ENCODE measurements at places on chromosomes 1 and 21. TPM values are rescaled to one million over a fixed set of nuclear protein-coding genes. Genes with fewer than 3 reads are reported as not detected.
A peak's percentile ranks its signal among the peaks of the same experiment; 100 is the strongest.

Gene KIF17
- total RNA-seq = 4.6 TPM

GRCh38 chr1:53176452-53177208 is 20.0 kb upstream of the CPT2 start:
- peak; percentile 44 for DNase-seq

GRCh38 chr1:185917646-185918045 is 183.5 kb downstream of the HMCN1 start:
- no peak for DNase-seq

DNA sequence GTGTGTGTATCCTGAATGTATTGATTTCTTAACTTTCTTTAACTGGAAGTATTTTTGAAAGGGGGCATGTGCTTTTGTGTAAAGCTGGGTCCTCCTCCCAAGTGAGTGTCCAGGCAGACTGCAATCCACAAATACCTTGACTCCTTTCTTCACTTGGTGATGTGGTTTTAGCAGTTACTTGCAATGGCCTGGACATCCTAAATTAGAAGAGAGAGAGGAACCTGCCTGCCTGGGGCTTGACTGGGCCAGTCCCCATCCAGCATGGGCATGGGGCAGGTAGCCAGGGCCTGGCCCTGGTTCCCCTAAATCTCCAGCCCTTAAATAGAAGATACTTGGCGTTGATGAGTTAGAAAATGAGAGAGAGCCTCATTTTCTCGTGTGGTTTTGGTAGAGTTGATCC is 159.7 kb downstream of the PGBD5 start:
- no peak for DNase-seq

DNA sequence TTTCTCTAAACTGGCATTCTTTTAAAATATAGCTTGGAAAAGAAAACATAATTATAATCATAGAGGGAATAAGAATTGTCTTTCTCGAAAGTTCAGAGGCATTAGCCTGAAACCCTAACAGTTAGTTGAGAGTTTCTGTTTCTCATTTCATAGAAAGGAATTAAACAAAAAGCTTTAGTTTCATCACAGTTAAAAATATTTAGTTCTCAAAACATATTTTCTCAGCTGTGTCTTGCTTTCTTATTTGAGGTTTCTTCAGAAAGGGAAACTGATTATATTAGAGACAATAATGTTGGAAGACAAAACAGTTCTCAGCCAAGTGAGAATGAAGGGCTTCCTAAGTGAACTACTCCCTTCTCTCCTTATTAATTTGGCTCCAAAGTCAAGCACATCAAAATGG is 75.4 kb upstream of the C1orf105 start:
- no peak for DNase-seq

Gene AGMAT
- not detected for total RNA-seq

Gene ATP1A4
- total RNA-seq = 0.11 TPM

GRCh38 chr1:60483509-60483908 is 409.9 kb upstream of the C1orf87 start:
- DNase-seq = no peak

DNA sequence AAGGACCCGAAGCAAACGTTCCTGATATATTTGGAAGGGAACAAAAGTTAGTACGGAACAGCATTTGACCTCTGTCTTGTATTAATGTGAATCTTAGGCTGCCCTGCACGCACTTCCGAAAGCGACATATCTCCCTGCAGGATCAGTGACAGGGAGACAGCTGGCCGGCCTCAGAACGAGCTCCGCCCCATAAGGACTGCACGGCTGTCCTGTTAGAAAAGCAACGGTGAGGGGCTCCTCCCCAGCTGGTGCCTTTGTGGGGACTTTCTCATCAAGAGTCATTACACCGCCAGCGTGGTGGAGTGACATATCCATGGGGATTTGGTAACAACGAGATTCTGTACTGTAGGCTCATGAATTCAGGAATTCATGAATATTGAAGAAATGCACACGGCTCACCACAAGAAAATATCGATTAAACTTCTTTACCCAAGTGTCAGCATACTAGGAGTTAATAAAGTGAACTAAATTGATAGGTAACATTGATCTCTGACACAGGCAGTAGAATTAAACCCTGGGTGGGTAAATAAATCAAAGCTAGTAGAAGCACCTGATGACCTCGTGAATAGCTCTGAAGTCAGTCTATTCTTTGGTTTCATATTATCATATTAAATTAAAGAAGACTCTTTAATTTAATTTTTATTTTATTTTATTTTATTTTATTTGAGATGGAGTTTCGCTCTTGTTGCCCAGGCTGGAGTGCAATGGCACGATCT is 8.1 kb upstream of the GREM2 start:
- no peak for DNase-seq

Gene ADORA3
- total RNA-seq = 3.1 TPM

- DNase-seq = no peak
Observed at GRCh38 chr21:44057960-44058651, 46.0 kb downstream of the TRAPPC10 start.

- DNase-seq = no peak
Observed at GRCh38 chr21:42349420-42350317, 1.1 kb downstream of the TFF2 start.

- no peak for DNase-seq
Observed at GRCh38 chr1:17161137-17161740, 42.0 kb upstream of the PADI2 start.

DNA sequence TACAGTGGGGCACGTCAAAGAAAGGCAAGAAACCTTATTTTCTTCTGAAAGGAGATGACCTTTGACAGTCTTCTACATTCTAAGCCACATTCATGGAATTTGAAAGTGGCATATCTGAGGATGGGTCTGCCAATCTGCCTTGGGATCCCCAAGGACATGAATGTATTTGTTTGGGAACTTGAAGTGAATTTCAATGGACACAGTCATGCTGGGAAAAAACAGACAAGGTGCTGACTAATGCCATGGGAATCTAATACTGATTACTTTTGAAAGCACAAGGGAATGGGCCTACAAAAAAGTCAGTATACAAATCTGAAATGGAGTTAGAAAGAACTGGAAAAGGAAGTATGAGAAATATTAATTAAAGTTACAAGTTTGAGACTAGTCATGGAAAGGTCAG is 128.8 kb downstream of the KCNJ6 start:
- DNase-seq = no peak

DNA sequence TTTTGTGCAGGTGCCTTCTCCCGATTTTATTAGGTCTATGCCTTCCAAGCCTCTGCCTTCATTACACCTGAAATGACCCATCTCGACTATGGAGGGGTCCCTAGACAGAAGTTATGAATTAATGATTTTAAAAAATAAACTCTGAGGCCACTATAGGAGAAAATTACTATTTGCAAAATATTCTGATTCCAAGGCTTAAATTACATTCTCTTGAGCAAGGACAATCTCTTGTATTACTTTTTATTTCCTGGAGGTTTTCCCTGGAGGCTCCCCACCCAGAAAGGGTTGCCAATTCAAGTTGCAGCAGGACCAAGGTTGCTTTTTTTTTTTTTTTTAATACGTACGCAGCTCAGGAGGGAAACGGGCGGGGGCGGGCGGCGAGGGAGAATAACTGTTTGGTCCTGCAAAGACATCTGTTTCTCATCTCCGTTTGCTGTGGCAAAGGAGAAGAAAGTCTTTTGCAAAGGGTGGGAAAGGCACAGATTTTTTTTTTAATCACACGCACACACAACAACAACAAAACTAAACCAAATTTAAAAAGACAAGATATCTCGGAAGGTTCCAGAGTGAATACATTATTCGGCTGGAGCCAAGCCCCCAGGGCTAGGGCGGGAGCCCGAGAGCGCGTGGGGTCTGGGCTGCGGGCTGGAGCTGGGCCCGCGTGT is 618 bp upstream of the SERTAD4 start:
- DNase-seq = peak; percentile 57

GRCh38 chr21:40886931-40887330 is 40.0 kb upstream of the DSCAM start:
- no peak for DNase-seq
